NCI-H2029 (cell line): ENCODE measurements at places on chromosomes 2 and 18.
A peak's percentile ranks its signal among the peaks of the same experiment; 100 is the strongest.

GRCh38 chr2:100718065-100718629 is 101.8 kb upstream of the NPAS2 start:
- DNase-seq, result no peak

DNA sequence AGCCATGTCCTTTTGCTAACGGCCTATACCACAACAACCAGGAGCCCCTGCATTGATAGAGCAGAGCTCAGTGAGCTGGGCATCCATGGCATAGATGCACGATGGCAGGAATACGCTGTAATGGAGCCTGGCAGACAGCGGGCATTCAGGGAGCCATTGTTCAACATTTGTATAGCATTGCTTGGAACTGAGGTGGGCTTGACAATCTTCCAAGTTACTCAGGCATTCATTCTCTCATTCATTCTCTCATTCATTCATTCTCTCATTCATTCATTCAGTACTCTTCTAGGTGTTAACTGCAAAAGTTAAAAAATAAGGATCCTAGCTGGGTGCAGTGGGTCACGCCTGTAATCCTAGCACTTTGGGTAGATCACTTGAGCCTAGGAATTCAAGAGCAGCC is 62.7 kb downstream of the MYOM1 start:
- no peak for DNase-seq

- DNase-seq, result no peak
These were observed 225.7 kb upstream of the SPOPL start for GRCh38 chr2:138275881-138276280.

GRCh38 chr2:9021563-9022211 is 18.2 kb upstream of the MBOAT2 start:
- no peak for DNase-seq

DNA sequence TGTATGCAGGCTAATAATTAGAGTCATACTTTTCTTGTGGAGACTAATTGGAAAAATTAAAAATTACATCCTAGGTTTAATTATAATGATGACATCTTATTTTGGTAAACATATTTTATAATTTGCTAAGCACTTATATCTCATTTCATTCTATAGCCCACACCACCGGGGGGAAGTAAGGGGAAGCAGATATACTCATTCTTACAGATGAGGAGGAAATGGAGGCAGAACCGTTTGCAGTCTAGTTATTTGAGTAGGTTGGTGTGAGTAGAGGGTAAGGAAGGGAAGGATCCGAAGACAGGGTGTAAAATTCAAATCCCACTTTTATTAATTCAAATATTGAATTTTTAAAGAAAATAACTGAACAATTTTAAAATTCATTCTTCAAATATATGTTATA is 3.7 kb downstream of the ITGAV start:
- DNase-seq, result no peak

DNA sequence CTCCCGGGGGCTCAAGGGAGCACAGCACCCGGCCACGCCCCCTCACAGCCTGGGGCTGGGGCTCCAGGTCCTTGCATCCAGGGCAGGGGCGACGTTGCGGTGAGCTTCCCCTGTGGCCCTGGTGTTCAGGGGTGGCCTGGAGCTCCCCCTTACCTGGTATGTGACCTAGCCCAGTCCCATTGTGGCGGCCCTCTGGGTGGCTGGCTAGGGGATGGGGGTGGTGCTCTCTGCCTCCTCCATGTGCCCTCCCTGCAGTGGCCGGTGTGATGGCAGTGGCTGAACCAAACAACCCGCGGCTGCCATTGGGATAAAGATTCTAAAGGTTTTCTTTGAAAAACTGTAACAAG is 288.3 kb downstream of the RDH14 start:
- no peak for DNase-seq

GRCh38 chr2:172242961-172243360 is 140.3 kb upstream of the DLX2 start:
- DNase-seq, result no peak

GRCh38 chr2:226862623-226863022 is 26.8 kb downstream of the RHBDD1 start:
- DNase-seq, result no peak

GRCh38 chr2:127649684-127650040 is 3.7 kb downstream of the GPR17 start:
- peak; percentile 80 for DNase-seq

- DNase-seq, result no peak
These were observed 113.8 kb upstream of the EPAS1 start for GRCh38 chr2:46183426-46183825.

DNA sequence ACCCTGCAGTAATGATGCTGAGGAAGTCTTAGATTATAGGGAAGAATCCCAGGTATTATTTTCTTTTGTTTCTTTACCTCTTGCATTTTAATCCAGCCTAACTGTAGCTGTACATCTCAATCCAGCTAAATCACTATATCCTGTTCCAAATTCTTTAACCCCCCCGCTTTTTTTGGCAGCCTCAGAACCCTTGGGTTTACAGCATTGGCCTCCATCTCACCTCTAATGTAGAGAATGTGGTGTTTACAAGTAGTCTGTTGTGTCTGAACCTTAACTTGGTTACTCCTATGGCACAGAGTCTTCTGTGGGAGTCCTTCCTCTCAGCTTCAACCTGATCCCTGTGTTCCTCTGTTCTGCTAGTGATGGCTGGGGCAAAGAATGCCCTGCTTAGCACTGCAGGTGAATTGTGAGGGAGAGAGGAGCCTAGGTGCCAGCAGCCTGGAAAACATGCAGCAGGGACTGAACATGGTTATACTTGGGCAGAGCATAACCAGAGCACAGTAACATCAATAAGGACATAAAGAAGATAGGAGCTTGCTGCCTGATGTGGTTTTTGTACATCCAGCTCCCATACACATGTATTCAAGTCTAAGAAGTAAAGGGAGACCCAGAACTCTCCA is 130.2 kb downstream of the FAM124B start:
- DNase-seq, result no peak

DNA sequence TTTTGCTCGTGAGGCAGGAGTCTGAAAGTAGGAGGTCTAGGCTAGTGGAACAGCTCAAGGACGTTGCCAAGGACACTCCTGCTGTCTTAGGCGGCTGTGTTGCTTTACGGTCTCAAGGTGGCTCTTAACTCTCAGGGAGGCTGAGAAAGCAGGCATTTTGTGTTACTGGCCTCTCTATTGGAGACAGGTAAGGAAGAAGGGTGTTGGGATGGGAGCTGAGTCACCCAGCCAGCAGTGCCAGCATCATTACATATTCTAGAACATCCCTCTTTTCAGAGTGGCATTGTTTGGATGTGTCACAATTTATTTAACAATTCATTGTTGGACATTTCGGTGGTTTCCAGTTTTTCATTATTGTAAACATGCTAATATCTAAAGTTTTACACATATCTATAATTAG is 30.8 kb upstream of the TMEM214 start:
- no peak for DNase-seq

DNA sequence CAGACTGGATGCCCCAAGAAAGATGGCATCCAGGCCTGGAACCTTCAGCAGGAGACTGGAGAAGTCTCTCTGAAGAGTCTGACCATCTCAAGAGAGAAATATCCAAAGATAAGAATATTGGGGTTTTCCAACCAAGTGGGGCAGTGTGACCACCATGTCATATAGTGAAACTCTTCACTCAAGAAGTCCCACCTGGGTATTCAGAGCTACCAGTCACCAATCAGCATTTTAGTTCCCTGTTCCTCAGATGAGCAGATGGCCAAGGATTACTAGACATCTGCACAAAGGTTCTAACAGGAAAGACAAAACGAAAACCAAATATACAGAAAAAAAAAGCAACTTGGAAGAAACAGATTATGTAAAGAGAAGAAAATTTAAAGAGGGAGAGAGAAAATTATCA is 38.5 kb upstream of the CXCR4 start:
- no peak for DNase-seq

GRCh38 chr2:65504814-65505697 is 72.7 kb upstream of the SPRED2 start:
- DNase-seq, result no peak
